ENCODE measurements at places on chromosomes 5 and 9.

DNA sequence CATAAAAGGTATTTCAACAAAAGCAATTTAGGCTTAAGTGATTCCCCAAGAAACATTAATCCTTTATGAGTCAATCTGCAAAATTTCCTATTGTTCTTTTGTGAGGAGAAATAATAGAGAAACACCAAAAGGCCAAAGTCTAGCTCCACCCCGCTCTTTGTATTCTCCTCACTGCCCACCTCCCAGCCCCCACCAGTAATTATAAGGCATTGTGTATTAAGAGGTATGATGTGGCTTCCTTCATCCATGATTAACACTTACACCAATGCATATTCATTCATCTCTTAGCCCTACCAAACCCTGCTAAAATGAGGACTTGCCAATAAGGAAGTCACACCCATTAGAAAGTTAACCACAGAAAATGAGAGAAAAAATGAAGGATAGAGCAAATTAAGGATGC, 105.3 kb upstream of the SPATA31D4 start:
- DNase-seq = no peak

- DNase-seq = no peak
Observed at GRCh38 chr5:93117751-93118531, 463.1 kb downstream of the NR2F1-AS1 start.

DNA sequence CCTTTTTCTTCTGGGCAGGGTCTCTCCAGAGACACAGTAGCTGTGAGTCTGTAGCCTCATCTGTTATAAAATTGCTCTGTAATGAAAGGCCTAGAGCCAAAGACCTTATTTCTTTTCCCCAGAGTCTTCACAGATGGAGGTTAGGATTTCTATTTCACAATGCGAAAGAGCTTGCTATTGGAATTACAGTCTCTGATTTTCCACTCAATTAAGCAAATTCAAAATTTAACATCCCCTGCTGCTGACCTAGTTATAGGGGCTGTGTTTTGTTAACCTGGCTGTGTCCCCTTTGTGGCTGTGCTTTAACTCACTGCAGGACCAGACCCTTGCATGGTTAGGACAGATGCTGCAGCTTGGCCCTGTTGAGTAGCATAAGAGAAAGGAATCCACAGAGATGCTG, 190.3 kb upstream of the NMUR2 start:
- no peak for DNase-seq

DNA sequence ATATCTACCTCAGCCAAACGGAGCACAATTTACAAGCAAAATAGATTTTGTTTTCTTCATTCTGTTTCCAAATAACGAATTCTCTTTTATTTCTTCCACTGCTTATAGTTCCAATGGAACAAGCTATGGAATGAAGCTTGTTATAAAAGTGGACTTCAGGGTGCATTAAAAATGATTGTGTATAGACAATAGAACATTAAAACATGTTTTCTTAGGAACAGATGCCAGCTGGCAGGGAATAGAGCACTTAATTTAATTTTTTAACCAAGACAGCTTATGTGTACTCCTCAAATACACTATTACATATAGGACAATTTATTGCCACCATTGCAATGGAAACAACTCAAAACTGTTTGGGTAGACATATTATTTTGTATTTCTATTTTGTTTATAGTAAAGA, 860.1 kb upstream of the TYRP1 start:
- no peak for DNase-seq

GRCh38 chr5:60806591-60807243, 37.4 kb downstream of the ELOVL7 start:
- DNase-seq = no peak

DNA sequence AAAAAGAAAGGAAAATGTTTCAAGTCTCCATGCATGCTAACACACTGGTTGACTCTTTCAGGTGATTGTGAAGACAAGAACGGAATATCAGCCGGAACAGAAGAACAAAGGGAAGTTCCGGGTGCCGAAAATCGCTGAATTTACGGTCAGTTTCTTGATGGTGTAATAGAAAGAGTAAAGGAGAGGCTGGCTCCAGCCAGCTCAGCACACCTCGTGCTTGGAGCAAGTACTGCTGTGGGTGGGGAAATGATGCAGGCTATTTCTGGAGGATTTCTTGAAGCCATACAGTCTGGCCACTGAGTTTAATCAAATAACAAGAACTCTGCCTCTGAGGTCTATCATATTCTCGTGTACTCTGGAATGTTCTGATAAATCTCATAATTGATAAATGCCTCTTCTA, 18.7 kb downstream of the NSG2 start:
- no peak for DNase-seq

DNA sequence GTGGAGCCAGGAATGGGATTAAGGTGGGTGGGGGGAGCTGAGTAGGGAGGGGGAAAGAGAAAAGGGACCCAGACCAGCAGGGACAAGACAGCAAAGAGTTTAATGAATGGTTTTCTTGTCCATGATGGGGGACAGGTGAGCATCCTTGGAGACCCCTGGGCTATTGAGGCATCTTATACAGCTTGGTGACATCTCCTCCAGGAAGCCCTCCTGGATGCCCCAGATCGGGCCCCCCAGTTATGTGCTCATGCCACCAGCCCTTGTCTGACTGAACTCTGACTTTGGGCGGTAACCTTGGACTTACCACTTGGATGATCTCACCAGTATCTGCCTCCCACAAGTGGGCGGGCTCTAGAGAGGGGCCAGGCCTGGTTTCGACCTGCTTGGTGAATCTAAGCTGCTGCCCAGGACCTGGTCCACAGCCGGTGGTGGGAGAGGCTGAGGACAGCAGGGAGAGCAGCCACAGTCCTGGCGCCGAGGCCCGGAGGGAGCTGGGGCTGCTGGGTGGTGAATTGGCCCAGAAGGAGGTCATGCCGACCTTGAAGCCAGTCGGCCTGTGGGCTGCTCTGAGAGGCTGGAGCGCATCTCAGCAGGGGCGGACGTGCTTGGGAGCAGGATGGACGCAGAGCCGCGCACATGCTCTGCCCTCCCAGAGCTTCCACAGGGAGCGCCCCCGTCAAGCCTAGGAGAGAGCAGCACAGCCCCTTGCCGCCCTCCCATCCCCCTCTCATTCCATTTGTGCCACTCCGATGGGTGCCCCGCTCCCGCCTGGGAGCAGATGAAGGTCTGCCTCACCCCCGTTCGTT, 36.2 kb downstream of the UNC5A start:
- no peak for DNase-seq

Measured in AML-193 (cell line).